ENCODE measurements at places on chromosomes 7 and 10.

DNA sequence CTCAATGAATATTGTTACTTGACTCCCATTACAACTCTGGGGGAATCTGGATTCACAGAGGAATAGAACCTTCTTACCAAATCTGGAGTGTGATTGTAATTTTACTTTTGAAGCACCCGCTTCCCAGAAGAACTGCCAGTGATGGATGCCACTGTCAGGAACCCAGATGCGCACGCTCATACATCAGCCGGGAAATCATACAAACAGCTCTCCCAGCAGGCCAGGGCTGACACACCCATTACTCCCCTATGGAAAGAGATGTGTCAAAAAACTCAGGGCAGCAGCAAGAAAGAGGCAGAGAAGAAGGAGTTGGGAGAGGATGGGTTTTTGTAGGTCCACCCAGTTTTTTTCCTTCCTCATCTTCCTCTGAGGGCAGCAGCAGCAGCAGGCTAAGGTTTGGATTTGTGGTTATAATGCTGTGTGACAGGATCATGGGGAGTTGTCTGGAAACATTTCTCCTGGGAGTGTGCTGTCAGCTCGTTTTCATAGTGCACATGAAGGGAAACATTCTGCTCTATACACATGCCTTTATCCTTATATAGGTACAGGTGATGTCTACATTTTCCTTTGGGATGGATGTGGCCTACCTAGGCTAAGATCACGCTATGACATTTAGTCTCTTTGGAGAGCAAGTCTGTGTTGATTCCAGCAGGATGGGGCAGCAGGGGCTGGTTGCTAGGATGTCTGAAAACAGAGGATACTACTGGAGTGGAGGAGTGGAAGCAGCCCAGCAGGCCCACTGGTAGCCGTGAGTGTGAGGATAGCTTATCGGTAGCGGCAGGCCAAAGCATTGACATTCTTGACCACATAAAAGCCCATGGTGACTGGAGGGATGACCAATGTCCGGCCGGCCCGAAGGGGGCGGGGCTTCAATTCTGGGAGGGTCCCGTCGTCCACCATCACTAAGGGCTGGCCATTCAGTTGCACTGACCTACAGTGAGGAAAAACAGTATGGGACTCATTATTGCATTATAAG, 12.4 kb upstream of the HPS1 start:
- DNase-seq: no peak

GRCh38 chr10:35916791-35917190, 274.7 kb upstream of the FZD8 start:
- no peak for DNase-seq

GRCh38 chr7:28315565-28316410, 96.5 kb upstream of the CREB5 start:
- peak; percentile 91 for DNase-seq

DNA sequence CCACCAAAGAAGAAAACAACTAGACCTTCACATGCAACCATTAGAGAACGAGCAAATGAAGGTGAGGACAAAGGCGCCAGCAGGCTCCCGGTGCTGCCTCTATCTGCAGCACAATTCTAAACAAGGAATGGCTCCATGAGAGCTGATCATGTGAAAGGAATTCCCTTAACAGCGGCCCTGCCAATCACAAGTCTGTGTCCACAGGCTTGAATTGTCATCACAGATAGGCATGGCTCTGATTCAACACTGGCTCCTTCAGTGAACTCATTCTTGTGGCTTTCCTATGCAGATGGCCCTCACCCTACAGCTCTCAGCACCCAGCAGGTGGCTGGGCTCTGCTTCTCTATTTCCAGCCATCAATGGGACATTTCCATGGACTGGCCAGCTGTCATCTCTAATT, 36.2 kb downstream of the LAMB1 start:
- no peak for DNase-seq

GRCh38 chr10:44199267-44199666, 185.6 kb downstream of the CXCL12 start:
- no peak for DNase-seq

- no peak for DNase-seq
Measured at GRCh38 chr7:240146-240676, 47.8 kb downstream of the FAM20C start.

- no peak for DNase-seq
Measured at GRCh38 chr7:138238734-138239659, 162.7 kb downstream of the AKR1D1 start.

- no peak for DNase-seq
Measured at GRCh38 chr7:73496626-73497025, 25.5 kb downstream of the BAZ1B start.

GRCh38 chr10:102959360-102959759, 41.3 kb downstream of the CNNM2 start:
- no peak for DNase-seq

DNA sequence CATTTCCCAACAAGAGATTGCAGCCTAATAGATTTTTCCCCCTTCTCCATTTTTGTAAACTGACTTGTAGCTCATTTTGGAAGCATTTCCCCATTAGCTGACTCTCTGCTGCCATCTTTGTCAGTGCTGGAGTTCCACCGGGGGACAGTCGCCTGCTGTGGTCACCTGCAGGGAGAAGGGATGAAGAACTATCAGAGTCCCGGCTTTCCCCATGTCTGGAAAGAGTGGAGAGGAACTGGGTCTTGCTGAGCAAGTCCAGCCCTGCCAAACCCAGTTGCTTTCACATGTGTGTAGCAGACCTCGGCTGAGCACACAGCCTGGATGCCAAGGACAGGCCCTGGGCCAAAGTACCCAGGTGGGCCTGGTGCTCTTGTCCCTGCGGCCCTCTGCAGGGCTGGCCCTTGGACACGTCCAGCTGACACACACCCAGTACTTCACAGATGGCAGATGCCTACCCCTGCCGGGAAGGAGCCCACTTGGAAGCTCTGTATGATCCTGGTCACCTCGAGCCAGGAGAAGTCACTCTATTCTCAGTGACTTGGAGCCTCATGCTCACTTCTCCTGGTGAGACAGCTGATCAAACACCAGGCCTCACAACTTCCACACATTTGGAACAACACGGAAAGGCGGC, 157.3 kb upstream of the NPVF start:
- DNase-seq: no peak

DNA sequence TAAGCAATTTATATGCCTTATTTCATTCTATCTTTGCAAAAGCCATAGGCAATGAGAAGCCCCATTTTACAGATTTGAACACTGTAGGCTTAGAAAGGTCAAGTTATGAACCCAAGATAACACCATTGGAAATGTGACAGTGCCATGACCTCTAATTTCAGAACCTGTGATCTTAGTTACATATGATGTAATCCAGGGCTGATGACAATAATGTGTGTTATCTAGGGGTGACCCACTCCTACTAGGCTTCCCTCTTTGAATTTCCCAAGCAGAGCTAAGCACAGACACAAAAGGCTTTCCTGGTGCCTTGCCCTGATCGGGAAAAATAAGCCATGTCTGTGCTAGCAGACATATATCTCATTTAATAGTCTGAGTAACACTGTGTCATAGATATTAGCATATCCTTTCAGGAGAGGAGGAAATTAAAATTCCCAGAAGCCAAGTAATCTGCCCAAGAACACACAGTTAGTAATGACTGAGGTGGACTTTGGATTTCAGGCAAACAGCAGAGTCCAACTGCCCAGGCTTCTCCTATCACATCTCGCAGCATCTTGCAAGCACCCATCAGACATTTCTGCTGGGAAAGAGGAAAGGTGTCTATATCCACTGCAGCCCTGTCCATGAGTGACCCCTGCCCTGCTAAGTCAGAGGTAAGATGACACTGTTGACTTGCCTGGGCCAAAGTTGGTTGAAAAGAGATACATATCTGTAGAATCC, 2.8 kb upstream of the TECTB start:
- DNase-seq: no peak

DNA sequence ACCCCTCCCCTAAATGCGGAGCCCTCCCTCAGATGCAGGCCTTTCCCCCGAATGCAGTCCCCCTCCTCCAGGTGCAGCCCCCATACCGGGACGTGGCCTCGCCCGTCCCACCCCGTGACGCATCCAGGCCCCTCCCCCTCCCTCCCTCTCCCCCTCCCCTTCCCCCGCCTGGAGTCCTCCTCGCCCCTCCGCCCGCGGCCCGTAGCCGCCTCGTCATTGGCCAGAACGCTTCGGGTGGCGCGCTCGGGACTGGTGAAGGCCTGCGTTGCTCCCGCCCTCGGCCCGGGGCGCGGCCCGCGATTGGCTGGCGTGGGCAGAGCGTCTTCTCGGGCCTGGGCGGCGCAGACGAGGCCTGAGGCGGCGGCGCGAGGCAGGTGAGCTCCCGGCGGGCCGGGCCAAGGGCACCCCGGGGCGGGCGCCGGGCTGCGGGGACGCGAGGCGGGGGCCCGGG, 16.0 kb upstream of the SUN1 start:
- peak; percentile 97 for DNase-seq

DNA sequence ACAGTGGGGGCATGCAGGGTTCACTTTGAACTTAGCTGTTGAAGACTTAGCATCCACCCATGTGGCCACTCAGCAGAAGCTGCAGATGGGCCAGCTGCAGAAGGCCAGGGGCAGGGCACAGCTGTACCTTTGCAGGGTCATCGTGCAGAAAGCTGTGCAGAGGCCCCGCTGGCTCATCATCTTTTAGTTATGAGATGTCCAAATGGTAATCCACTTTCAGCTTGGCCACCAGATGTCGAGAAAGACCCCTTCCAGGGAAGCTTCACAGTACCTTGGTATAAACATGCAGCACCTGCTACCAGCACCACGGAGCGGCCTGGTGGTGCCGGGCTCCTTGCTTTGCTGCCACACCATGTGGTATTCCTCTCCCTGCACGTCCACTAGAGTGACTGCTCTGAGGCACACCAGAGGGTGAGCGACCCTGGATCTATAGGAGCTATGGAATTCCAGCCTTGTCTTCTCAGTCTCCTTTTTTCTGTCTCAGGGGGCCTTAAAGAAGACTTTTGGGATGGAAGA, 74.2 kb upstream of the LAMB4 start:
- peak; percentile 52 for DNase-seq

DNA sequence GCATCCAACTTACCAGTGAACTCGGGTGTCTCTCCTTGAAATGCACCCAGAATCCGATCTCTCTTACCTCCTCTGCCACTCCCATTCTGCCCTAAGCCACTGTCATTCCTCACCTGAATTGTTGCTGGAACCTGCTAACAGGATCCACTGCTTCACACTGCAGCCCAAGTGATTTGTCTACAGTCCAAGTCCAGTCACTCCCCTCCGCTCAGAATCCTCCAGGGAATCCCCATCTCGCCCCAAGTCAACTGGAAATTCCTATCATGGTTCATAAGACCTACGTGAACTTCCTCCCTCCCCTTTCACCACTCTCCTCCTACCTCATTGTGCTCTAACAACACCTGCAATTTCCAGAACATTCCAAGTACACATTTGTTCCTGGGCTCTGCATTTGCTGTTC, 91.3 kb downstream of the SCRN1 start:
- no peak for DNase-seq

DNA sequence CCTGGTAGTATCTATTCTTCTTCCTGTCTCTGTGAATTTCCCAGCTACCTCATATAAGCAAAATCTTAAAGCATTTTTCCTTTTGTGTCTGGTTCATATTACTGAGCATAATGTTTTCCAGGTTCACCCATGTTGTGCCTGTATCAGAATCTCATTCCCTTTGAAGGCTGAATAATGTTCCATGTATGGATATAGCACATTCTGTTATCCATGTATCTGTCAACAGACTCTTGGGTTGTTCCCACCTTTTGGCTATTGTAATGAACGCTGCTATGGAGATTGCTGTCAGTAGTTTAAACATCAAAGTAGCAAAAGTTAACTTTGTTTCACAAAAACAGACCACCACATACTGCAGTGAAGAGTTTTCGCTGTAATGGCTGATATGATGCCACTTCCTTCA, 99.9 kb downstream of the NSUN6 start:
- no peak for DNase-seq

DNA sequence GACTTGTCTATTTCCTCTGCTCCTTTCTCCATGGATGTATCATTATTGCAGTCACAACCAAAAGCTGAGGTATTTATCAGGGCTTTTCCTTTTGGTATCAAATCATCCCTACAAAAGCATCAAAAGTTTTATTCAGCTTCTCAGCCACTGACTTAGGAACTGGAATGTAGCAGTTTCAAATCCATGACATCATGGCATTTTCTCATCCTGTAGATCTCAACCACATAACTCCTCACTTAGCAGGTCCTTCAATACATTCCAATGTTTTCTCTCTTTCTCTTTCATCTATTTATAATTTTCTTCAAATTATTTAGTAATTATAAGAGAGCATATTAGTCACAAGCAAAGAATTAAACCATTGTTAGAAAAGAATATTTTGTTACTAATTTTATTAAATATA, 537.4 kb upstream of the SORCS1 start:
- no peak for DNase-seq

GRCh38 chr7:24052572-24053260, 231.3 kb upstream of the NPY start:
- no peak for DNase-seq

DNA sequence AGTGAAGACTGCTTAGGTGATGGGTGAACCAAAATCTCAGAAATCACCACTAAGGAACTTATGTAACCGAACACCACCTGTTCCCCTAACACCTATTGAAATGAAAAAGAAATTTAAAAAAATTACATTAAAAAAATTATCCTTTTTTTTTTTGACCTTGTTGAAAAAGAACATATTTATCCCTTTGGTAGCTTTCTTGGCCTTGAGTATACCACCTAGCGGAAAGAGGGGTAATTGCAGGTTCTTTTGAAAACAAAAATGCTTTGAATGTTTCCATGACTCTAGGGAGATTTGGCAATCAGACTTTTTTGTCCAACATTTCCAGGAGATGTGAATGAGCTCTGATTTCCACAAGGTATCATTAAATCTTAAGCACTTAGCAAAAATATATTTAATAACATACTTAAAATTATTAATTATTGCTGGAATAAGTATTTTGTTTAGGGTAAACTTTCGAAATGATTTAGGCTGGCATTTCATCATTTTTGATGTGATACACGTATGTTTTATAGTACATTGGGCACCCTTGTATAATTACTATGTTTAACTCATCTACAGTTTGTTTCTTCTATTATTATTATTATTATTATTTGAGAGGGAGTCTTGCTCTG, 47.0 kb upstream of the ELMO1 start:
- DNase-seq: peak; percentile 29

DNA sequence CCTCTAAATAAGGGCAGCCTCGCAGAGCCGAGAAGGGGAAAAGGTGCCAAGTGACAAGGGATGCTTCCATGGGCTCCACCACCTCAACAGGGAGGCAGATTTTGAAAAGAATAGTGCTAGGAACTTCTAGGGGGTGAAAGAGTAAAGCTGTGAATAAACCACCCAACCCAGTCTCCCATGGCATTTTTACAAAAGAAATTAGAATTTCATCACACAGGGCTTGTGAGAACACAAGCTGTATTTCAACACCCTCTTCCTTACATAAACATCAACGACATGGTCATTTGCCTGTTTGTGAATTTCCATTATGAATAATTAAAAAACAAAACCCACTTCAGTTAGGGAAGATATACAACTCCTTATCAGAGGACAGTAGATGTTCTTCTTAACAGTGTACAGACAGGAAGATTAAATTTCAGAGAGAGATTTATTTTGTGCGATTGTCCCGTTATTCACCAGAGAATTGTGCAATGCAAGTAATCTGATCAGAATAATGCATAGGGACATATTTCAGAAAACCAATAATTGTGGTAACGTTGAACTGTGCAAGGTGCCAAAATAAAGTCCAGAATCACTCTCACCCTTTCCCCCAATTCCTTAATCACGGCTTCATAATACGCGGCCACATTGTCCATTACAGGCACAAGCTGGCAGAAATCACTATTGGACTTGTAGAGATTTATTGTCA, 207.8 kb upstream of the MGMT start:
- DNase-seq: no peak

GRCh38 chr7:15167912-15168311, 265.4 kb upstream of the DGKB start:
- DNase-seq: no peak

Data from SK-N-DZ (cell line).